Left lung (tissue), 14 donors: ENCODE measurements at places on chromosomes 5 and 9. TPM values are rescaled to one million over a fixed set of nuclear protein-coding genes. Genes with fewer than 3 reads are reported as not detected.

GRCh38 chr5:124043456-124043855, 531.5 kb downstream of the CSNK1G3 start:
- H3K4me1 ChIP-seq, result no peaks in the 10 kb centered on the region
- DNase-seq, result no peak
- no peaks in the 10 kb centered on the region for H3K36me3 ChIP-seq
- no peak overlapping the region for H3K4me3 ChIP-seq
- no peaks in the 10 kb centered on the region for H3K27me3 ChIP-seq
- H3K27ac ChIP-seq, result no peak overlapping the region

- DNase-seq, result no peak
- H3K4me3 ChIP-seq, result no peak overlapping the region
- no peaks in the 10 kb centered on the region for H3K36me3 ChIP-seq
- no peak overlapping the region for H3K27ac ChIP-seq
- no peaks in the 10 kb centered on the region for H3K27me3 ChIP-seq
These were observed 145.7 kb downstream of the ARHGAP26 start for GRCh38 chr5:142915813-142916424.

Gene OLFM1
- polyA plus RNA-seq, result 17.3 TPM

GRCh38 chr5:126938466-126938865, 91.9 kb downstream of the MARCHF3 start:
- no peak overlapping the region for H3K27ac ChIP-seq
- no peak overlapping the region for H3K4me3 ChIP-seq

- no peak overlapping the region for H3K27ac ChIP-seq
- no peaks in the 10 kb centered on the region for H3K27me3 ChIP-seq
These were observed 16.6 kb downstream of the HNRNPH1 start for GRCh38 chr5:179606910-179607159.

DNA sequence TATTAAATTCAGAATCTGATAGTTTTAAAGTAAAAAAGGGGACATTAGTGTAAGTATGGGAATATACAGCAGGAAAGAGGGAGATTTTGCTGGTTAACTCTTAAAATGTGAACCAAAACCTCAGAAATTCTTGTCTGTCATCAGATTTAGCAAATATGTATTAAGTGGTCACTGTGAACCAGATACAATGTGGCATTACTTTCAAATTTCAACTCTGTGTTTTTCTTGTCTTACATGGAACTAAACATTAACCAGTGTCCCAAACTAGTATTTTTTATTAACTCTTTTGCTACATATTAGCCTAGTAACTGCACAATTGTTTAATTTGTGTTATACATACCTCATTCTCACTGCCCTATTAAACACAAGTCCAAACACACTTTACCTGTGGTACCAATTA, 259.9 kb upstream of the RASA1 start:
- no peak for DNase-seq
- no peaks in the 10 kb centered on the region for H3K4me1 ChIP-seq
- no peak overlapping the region for H3K27ac ChIP-seq
- H3K27me3 ChIP-seq, result no peaks in the 10 kb centered on the region

- no peaks in the 10 kb centered on the region for H3K27me3 ChIP-seq
- no peaks in the 10 kb centered on the region for H3K36me3 ChIP-seq
- H3K4me1 ChIP-seq, result no peaks in the 10 kb centered on the region
- no peak overlapping the region for H3K4me3 ChIP-seq
- DNase-seq, result no peak
These were observed 61.8 kb upstream of the PRDM9 start for GRCh38 chr5:23445573-23445972.

DNA sequence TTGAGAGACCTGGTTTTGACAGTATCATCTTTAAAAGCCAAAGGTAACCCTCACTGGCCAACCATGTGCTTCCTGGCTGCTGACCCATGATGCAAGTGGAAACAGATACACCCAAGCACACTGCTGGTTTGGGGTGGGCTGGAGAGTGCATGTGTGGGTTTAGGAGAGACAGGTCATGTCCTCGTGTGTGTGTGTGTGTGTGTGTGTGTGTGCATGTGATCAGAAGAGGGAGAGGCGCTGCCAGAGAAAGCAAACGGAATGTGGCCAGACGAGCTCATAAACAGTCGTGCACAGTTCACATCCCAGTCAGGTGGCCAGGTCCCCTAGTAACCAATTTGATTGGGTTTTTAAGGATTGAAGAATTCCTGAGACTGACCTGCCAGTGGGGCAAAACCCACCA, 112.8 kb upstream of the ICE1 start:
- H3K4me1 ChIP-seq, result no peaks in the 10 kb centered on the region
- no peak for DNase-seq
- H3K4me3 ChIP-seq, result no peak overlapping the region
- no peak overlapping the region for H3K27ac ChIP-seq

DNA sequence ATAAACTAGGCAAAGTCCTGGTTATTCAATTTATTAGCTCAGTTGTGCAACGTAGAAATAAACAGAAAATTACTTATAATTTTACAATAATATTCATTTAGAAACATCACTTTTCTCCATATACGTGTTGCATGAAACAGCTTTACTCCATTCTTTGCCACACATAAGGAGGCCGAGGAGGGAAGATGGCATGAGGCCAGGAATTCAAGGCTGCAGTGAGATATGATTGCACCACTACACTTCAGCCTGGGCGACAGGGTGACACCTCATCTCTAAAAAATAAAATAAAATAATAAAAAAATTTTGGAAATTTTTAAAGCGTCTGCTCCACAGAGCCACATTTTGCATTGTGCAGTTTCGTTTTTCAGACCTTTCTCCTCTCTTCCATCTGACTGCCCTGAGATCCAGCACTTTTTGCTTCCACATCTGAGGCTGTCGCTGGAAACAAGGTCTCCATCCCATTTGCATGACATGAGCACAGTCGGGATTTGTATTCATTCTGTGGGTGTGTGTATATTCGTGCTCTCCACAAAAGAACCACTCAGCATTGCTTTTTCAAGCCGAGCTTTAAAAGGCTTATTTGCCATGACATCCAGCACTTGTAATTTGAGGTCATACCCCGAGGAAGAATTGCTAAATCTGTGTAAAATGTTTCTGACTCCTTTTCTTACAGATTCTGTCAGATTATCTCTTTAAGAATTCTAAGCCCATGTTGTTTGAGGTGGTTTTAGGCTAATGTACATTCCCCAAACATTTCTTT, 98.6 kb upstream of the MSX2 start:
- no peaks in the 10 kb centered on the region for H3K36me3 ChIP-seq
- H3K27ac ChIP-seq, result no peak overlapping the region
- no peaks in the 10 kb centered on the region for H3K4me1 ChIP-seq
- no peak for DNase-seq
- H3K4me3 ChIP-seq, result no peak overlapping the region
- no peaks in the 10 kb centered on the region for H3K27me3 ChIP-seq

DNA sequence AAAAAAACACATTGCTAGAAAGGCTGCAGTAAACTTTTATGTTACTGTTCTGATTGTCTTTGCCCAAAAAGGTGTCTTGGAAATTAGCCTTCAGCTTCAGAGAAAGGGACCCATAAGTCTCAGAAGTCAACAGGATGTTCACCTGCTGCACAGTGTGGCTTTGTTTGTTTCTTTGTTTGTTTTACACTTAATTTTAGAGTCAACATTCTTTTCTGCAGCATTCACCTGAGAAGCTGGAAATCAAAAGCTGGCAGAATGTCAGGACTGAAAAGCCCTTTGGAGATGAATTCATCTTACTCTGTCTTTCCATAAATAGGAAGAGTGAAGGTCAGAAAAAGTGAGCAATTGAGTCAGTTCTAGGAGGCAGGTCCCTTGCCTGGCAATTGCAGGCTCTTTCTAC, 170.0 kb downstream of the PAPPA start:
- H3K27ac ChIP-seq, result no peak overlapping the region
- H3K36me3 ChIP-seq, result no peaks in the 10 kb centered on the region
- no peak for DNase-seq

Gene OBP2A
- polyA plus RNA-seq, result not detected

DNA sequence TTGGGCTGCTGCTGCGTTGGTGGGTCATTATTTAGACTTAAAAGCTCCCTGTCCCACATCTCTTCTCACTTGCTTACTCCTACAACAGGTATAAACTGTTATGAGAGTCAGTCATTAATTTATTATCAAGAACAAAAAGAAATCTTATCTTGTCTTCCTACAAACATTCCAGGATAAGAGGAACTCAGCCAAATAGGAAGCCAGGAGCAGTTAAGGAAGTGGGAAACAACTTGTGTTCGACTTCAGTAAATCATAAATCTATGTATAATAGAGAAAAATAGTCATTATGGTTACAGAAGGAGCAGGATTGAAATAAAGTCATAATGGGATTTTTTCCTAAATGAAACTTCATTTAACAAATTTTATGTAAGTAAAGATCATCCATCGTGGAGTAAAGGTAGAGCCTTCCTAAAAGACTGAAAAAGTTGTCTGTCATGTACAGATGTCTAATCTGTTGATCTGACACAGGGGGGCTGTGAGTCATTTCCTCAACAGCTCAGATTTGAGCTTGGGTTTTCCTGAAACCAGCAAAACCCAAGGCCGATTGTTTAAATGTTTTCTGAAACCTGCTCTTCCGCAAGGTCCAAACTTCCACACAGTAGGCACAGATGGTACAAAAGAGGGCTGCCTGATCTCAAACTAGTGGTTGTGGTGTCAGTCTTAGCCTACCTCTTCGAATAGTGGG, 25.3 kb upstream of the LRRTM2 start:
- peaks cover 42% of the 10 kb centered on the region for H3K36me3 ChIP-seq
- no peak for DNase-seq
- peaks cover 24% of the 10 kb centered on the region for H3K4me1 ChIP-seq
- H3K27ac ChIP-seq, result peak overlapping the region; percentile 45
- no peak overlapping the region for H3K4me3 ChIP-seq

- H3K36me3 ChIP-seq, result no peaks in the 10 kb centered on the region
- no peak overlapping the region for H3K4me3 ChIP-seq
- H3K27me3 ChIP-seq, result no peaks in the 10 kb centered on the region
- H3K4me1 ChIP-seq, result no peaks in the 10 kb centered on the region
- no peak for DNase-seq
- no peak overlapping the region for H3K27ac ChIP-seq
These were observed 8.2 kb downstream of the DNM1 start for GRCh38 chr9:128211186-128211980.

DNA sequence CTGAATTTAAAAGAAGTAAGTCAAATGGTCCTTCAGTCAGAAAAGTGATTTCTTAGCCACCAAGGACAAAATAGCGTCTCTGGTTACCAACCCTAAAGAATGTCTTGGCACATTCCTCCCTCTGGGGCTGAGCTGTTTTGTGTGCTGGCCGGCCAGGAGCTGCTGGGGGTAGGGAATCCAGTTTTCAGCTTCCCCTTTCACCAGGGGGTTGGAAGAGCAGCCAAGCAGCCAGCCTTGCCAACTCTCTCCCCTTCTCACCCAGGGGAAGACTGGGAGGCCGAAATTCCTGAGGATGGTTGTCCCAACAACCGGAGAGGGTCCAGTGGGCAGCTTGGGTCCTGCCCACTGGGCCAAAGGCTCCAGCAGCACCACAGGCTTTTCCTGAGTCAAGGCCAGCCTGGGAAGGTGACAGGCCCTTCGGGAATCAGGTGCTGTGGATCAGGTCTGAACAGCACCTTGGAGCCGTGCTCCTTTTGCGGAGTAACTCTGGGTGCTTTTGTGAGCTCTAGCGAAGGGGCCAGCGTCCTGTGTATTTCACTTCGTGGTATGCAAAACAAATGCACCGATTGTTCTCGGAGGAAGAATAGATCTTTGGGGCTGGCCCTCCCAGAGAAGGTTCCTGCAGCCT, 4.2 kb downstream of the WWC1 start:
- H3K36me3 ChIP-seq, result no peaks in the 10 kb centered on the region
- H3K27me3 ChIP-seq, result peaks cover 43% of the 10 kb centered on the region
- peaks cover 4% of the 10 kb centered on the region for H3K4me1 ChIP-seq
- no peak for DNase-seq
- no peak overlapping the region for H3K4me3 ChIP-seq

DNA sequence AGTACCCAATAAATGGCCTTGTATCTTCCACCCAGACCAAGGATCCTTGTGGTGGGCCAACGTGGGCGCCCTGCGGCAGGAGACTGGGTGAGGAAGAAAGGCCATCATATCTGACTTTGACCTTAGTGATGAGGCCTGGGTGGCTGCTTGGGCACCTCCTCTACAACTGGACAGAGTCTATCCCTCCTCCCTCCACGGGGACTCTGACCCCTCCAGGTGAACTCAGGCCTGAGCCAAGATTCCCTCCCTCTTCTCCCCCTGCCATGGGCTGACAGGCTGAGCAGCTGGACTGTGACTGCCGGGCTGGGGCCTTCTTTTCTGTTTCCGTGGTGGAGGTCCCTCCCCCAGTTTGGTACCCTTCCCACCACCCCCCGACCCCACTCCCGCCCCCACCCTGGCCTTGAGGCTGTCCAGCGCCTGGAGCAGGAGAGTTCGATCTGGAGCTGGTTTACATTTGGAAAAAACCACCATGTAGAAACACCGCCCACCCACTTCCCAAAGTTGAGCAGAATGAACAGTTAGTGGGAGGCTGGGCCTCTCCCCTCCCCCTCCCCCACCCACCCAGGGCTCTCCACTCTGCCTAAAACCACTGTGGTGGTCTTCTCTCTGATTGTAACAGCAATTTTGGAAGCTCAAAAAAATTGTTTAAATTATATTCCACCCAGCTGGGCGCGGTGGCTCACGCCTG, 1.2 kb upstream of the PHYHD1 start:
- H3K27me3 ChIP-seq, result no peaks in the 10 kb centered on the region
- H3K36me3 ChIP-seq, result no peaks in the 10 kb centered on the region
- peaks cover 72% of the 10 kb centered on the region for H3K4me1 ChIP-seq
- H3K4me3 ChIP-seq, result no peak overlapping the region

Gene PPP3R2
- polyA plus RNA-seq, result 0.07 TPM

Gene C9
- not detected for polyA plus RNA-seq

Gene ENTPD8
- polyA plus RNA-seq, result 0.40 TPM

DNA sequence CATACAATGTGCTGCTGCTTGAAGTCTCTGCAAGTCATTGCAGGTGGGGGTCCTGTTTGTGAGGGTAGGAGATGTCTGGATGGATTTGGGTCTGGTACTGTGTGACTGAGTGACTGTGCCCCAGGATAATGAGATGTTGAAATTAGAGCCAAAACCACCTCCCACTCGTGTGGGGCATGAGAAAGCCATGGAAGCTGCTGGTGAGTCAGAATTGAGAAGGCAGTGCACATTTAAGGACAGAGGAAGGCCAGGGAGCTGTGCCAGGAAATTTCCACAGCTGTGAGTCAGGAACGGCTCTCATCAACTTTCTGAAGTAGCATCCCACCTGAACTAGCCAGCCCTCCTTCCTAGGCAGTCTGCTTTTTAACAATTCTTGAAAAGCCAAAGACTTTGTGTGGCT, 229.8 kb downstream of the DRD1 start:
- no peaks in the 10 kb centered on the region for H3K27me3 ChIP-seq
- no peaks in the 10 kb centered on the region for H3K36me3 ChIP-seq
- no peak overlapping the region for H3K27ac ChIP-seq
- peaks cover 3% of the 10 kb centered on the region for H3K4me1 ChIP-seq
- no peak for DNase-seq

- H3K27ac ChIP-seq, result peak overlapping the region; percentile 58
- no peaks in the 10 kb centered on the region for H3K36me3 ChIP-seq
- no peak for DNase-seq
- H3K4me1 ChIP-seq, result no peaks in the 10 kb centered on the region
- no peaks in the 10 kb centered on the region for H3K27me3 ChIP-seq
These were observed 69.8 kb upstream of the RAI14 start for GRCh38 chr5:34586117-34586885.
